ENCODE measurements at places on chromosomes 2 and 18.

- no peak for DNase-seq
Measured at GRCh38 chr2:132617989-132618388, 52.0 kb downstream of the LYPD1 start.

DNA sequence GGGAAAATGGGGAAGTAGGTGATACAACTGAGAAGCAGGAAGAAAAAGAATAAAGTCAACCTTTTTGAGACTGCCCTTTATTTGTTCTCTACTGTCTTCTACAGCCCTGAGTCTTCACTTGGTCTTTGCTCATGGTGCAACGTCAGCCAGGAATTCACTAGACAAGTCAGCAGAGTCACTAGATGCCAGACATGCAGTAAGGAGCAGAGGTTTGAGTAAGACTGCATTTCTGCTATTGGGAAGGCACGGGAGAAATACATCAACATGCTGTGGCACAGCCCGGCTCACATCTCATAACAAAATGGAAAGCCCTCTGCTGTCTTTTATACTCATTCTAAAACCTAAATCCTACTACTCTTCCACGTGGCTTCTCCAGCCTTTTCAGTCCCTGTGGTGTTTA, 67.1 kb downstream of the PRELID3A start:
- no peak for DNase-seq

DNA sequence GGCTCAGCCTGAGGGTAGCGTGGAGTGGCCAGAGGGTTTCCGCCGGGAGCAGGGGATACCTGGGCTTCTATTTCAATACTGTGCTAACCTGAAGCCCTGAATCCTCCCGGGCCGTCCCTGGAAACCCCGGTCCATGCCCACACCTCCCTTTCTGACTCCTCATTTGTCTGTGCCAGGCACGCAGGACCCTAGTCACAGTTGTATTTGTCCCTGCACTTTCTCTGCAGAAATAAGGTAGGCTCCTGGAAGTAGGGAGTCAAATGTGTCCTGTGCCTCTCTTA, 418.8 kb upstream of the HS6ST1 start:
- no peak for DNase-seq

GRCh38 chr2:72457801-72458516, 310.3 kb upstream of the CYP26B1 start:
- no peak for DNase-seq

DNA sequence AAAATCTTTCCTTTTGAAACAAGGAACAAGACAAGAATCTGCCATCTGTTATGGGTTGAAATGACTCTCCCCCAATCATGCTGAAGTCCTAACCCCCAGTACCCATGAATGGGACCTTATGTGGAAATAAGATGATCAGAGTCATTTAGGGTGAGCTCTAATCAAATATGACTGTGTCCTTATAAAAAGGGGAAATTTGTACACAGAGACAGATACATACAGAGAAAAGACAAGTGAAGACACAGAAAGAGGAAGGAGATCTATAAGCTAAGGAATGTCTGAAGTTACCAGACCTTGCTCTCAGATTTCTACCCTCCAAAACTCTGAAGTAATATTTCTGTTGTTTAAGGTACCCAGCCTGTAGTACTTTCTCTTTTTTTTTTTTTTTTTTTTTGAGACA, 15.7 kb downstream of the TGFBRAP1 start:
- no peak for DNase-seq

DNA sequence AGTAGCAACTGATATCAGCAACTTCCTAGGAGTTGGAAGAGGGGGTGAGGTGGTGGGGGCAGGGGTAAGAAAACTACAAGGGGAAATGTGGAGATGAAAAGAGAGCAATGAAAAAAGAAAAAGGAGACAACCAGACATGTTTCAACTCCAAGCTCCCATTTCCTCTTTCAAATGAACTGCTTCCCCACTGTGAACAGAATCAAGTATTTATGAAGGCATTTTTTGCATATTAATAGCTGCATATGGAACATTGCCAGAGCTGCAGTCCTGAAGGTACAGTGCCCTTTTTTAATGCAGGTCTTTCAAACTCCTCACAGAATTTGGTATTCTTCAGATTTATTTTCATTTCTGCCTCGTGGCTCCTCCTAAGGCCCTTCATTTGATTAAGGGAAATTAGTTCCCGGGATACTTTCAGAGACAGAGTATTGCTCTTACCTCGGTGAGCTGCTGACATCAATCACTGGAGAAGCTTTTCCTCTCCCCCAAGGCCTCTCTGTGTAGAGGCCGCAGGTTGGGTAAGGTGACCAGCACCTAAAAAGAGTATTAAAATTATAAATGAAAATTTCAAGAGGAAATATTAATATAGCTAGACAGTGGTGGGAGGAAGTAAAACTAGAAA, 68.4 kb downstream of the KIAA2012 start:
- no peak for DNase-seq

- DNase-seq = no peak
Measured at GRCh38 chr2:27407798-27408491, 1.4 kb downstream of the PPM1G start.

DNA sequence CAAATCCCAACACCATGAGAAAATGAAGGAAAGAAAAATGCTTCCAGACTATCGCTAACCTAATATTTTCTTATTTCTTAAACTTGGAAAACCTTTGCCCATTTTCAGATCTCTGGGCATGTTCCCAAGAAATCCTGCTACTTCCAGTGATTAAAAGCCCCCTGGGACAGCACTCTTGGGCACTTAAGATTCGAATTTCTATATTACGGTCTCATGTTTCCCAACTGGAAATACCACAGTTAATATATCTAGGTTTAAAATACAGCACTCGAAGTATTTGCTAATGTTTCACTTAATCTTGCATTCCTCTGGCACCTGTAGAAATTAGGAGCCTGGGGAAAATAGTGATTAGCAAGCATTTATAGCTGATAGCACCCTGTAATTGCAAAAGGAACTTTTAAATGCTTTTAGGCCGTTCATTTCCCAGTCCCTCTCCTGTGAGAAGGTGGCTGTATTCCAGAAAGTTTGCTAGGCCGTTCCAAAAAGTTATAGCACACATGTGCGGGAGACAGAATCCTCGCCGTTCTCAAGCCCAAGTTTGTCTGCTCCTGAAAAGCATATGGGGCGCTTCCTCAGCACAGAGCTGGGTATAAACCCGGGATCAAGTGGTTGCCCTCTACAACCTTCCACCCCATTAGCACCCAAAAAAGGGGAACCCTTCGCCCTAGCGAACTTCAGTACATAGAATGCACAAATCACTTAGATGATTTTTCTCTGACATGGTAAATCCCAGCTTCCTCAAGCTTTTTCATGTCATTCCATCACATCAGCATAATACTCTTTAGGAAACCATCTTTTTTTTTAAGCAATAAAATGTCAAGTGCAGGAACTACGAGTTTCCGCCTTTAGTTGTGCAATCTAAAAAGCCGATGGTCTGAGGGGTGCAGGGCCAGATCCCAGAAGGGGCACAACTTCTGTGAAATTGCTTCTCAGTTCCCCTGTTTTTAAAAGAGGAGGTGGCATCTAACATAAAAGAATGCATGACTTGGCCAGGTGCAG, 60.6 kb downstream of the DIPK1C start:
- DNase-seq = no peak

GRCh38 chr18:50849419-50849821, 29.5 kb upstream of the ME2 start:
- DNase-seq = no peak

DNA sequence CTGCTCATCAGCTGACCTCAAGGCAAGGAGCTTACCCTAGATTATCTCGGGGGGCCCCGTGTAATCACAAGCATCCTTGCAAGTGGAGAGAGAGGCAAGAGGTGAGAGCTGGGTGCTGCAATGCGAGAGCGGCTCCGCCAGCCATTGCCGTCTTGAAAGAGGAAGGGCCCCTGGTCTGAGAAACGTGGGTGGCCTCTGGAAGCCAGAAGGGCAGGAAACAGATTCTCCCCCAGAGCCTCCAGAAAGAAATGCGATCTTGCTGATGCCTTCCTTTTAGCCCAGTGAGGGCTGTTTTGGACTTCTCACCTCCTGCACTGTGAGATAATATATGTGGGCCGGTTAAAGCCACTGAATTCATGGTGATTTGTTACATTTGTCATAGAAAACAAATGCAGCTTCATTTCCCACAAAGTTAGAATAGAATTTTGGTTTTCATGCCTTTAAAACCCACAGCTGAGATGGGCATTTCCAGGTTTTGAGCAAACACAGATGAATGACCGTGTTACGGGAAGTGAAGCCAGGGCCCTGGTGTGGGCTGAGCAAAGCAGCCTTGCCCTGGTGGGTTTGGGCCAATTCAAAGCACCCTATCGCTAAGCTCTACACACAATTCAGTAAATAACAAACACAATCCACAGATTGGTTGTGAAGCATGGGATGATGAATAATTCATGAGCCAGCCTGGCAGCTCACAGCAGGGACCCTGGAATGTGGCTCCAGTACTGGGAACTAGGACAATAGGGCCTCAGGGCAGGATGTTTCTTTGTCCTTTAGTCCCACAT, 319.9 kb upstream of the HS6ST1 start:
- DNase-seq = no peak

GRCh38 chr2:174428214-174428613, 32.7 kb downstream of the SCRN3 start:
- DNase-seq = no peak

GRCh38 chr2:46878886-46879285, 36.7 kb downstream of the MCFD2 start:
- DNase-seq = no peak

DNA sequence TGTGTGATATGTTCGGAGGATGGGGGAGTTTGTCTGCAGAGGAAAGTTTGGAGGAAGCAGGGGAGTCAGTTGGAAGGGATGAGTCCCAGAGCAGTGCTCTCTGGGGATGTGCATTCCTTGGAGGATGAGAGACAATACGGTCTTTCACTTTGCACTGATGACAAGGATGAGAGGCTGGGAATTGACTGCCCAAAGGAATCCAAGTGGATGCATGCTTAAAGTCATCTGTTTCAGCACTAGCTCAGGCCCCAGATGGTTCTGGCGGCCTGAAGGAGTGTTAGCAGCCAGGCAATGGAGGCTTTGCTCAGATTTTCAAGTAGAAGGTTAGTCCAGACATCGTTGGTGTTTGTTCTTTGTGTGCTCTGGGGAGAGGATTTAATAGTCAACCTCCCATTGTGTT, 100.2 kb downstream of the CRIM1 start:
- DNase-seq = no peak

- DNase-seq = no peak
Measured at GRCh38 chr18:68555879-68556301, 159.0 kb downstream of the TMX3 start.

- DNase-seq = no peak
Measured at GRCh38 chr2:197189426-197190099, 121.0 kb downstream of the ANKRD44 start.

DNA sequence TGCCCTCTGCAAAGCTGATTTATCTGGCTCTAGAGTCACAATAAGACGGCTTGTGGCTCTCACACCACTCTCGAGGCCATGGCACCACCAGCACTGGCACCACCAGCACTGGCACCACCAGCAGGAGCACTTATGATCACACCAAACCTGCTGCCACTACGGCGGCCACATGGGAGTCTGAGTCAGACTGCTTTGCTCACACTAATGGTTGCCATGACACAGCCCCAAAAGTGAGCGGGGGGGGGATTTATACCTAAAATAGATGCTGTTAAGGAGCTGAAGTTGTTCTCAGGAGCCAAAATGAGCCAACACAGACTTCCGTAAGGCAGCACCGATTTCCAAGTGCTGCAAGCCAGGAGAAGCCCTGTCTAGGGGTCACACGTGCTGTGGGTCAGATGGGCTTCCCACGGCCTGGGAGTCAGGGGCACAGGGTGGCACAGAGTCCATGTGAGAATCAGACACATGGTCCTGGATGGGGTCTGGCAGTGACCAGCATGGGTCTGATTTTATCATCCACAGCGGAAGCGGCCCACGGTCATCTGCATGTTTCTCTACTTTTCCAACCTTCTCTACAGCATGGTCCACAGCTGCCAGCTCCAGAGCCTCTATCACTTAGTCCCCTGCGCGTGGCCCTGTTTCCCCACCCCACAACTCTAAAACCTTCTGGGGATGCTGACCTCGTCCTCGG, 16.7 kb downstream of the DNMT3A start:
- no peak for DNase-seq

- DNase-seq = no peak
Measured at GRCh38 chr2:216206041-216206703, 97.0 kb downstream of the XRCC5 start.

DNA sequence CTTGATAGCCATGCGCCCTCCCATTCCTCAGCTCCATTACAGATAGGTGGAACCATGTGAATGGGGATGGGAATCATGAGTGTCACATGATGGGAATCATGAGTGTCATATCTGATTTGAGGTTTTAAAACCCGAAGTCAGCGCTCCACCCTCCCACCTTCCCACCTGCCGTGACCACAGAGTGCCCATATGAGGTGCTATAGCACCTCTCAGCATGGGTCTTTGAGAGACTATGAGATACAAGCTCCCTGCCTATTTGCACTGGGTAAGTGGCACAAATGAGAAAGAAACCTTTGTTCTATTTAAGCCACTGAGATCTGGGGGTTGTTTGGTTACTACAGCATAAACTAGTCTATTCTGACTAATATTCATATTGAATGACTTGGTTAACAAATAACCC, 78.5 kb upstream of the PTPRM start:
- DNase-seq = no peak

- DNase-seq = no peak
Measured at GRCh38 chr2:59034837-59035236, 793.7 kb upstream of the FANCL start.

DNA sequence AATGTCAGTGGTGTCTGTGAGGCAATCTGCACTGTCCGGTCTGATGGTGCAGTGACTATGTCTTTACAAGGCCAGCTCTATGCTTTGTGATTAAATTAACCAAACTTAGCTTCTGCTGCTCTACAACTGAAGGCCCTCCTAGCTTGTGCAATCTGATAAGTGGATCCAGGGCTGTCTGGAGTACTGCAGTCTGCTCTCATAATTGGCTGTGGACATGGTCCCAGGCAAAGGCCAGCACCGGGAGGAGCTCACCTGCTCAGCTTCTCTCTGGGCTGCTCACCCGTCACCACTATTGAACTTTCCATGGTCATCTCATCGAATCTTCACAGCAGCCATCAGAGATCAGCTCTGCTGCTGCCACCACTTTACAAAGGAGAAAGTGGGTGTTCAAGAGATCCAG, 13.0 kb upstream of the APCDD1 start:
- DNase-seq = no peak
